ENCODE measurements at places on chromosomes 1 and 21.

- no peak for DNase-seq
These were observed at the start of gene ENAH for GRCh38 chr1:225652729-225653462. TSS of gene ENAH (minus strand) at chr1:225653123. CDS start at chr1:225652690, 433 bp downstream.

DNA sequence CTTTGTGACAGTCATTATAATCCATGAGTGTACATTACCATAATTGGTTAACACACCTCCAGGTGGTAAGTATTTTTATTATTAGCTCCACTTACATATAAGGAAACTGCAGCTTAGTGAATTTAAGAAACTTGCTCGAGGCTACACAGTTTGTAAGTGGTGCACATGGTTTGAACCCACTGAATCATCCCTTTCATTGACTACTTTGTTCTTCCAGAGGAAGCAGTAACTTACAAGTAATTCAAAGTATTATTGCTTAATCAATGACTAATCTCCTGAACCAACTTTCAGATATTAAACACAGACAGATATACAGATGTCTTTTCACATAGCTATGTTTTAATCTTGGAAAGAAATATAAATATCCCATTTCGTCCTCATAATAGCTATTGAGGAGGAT lies 18.7 kb upstream of the CLDN8 start:
- DNase-seq: no peak

DNA sequence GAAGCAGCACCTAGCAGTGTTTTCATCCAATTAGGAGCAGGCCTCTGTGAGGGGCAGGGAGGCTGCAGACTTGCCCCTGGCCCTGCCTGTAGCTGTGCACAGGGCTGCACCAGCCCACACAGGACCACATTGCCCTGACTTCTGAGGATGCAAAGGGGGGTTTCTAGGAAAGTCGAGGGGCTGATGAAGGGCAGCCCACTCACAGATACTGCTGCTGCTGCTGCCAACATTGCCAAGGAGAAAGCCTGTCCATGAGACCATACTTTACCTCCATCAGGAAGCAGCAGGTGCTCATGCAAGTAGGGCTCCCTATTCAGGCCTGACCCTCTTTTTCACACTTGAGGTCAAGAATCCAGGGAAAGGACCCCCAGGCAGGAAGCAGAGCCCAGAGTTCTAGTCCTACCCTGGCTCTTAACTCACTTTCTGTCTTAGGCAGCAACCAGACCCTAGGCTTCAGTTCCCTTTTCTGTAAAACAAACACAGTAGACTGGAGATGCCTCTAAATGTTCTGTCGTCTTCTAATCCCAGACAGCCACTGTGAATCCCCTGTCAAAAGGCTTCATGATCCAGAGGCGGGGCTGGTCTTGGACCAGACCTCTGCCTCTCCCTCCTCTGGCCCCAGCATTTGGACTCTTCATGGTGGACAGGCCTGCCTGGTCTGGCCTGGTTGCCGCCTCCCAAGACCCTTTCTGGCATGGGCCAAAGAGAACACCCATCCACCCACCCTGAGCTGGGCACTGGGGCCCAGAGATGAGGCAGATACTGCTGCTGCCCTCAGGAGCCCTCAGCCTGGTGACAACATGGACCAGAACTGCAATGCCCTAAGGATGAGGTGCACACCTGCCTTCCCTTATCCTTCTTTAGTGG lies 120.2 kb downstream of the GLIS1 start:
- no peak for DNase-seq

GRCh38 chr1:45355683-45356082 lies 15.4 kb upstream of the MUTYH start:
- no peak for DNase-seq

DNA sequence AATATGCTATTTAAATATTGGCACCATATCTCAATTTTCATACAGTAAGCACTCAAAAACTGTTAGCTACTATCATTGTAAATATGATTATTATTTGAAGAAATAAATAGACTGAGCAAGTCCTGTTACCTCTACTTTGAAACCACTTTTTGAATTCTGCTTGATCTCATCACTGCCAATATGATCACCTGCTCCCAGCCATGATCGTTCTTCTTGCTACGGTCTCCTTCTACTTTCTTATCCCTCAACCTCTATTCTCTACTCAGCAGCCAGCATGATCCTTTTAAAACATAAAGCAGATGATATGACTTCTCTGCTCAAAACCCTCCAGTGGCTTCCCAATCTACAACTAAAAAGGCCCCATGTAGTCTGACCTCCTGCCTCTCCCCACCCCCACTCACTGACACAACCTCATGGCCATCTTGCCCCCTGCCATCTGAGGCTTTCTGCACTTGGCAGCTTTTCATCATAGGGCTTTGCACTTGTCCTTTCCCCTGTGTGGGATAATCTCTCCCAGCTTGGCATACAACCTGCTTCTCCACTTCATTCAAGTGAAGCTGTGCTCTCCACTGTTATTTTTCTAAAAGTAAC lies 27.2 kb downstream of the CD34 start:
- no peak for DNase-seq

GRCh38 chr21:42262831-42263231 lies 43.9 kb downstream of the ABCG1 start:
- no peak for DNase-seq

- DNase-seq: no peak
These were observed 76.9 kb downstream of the PTPN14 start for GRCh38 chr1:214474467-214474866.

DNA sequence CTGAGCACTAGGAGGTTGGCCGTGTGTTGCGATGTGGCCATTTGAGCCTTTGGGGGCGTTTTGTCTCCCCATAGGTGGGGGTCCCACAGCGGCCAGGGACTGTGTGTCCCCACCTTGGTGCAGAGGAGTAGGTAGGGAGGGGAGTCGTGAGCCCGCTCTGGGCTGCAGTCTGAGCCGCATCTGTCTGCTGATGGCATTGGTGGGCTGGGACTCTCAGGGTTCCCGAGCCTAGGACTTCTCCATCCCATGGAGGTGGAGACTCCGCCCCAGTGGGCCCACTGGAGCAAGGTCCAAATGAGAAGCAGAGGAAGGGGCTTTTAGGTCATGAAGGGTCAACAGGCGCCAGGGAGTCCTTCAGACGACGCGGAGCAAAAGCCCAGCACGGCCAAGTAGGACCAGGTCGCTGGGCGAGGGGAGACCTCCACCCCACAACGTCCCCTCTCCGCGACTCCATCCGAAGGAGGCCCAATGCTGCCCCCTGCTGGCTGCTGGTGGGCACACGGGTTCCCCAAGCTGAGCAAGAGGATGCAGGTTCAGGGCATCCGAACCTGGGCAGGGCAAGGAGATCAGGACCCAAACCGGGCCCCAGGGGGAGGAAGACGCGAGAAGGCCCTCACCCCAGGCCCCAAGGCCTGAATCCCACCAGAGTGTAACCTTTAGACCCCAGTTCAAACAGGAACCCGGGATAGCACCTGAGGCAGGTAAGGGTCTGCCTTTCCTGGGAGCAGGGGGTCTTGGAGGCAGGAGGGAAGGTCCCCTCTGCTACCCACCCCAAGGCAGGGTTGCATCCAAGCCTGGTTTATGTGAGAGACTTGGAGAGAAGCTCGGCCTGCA lies 14.9 kb downstream of the TTC34 start:
- DNase-seq: peak; percentile 35

- DNase-seq: no peak
These were observed 33.1 kb downstream of the FOXO6 start for GRCh38 chr1:41394369-41394744.

- DNase-seq: no peak
These were observed 121.4 kb downstream of the PRDM16 start for GRCh38 chr1:3190256-3191041.

DNA sequence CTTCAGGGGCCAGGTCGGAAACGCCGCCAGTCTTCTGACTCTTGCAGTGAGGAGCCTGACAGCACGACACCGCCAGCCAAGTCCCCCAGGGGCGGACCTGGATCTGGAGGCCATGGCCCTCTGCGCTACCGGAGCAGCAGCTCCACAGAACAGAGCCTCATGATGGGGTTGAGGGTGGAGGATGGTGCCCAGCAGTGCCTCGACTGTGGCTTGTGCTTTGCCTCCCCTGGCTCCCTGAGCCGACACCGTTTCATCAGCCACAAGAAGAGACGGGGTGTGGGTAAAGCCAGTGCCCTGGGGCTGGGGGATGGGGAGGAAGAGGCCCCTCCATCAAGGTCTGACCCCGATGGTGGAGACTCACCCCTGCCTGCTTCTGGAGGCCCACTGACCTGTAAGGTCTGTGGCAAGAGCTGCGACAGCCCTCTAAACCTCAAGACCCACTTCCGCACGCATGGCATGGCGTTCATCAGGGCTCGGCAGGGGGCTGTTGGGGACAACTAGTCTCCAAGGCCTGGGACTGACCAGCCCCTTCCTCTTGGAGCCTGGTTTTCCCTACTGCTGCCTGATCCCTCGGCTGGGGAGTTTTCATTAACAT lies 8.7 kb downstream of the ZNF687 start:
- DNase-seq: no peak

DNA sequence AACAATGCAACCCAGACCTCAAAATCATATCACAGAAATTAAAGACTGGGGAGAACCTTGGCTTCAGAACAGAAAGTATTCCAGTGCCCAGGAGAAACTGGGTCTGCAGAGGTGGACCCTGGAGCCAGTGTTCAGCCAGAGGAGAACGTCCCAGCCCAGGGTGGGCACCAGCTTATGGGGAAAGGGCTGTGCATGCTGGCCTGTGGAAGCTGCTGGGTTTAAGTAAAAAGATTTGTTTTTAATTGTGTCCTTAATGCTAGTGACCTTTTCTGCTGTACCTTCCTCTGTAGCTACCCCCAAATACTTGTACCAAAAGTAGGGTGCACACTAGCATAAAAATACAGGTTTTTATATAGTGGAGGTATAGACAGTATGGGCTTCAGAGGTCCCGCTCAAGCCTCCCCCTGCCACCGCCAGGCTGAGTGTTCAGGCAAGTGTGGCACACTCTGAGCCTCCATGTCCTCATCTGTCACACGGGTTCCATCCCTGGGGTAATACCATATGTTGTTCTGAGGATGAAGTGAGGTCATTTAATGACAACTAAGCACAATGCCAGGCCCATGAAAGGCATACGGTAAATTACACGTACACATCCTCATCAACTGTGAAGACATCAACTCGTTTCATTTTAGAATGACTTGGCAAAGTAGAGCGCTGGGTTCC lies 47.0 kb downstream of the SLC37A1 start:
- no peak for DNase-seq

- no peak for DNase-seq
These were observed 6.1 kb upstream of the RNF223 start for GRCh38 chr1:1080122-1080757.

DNA sequence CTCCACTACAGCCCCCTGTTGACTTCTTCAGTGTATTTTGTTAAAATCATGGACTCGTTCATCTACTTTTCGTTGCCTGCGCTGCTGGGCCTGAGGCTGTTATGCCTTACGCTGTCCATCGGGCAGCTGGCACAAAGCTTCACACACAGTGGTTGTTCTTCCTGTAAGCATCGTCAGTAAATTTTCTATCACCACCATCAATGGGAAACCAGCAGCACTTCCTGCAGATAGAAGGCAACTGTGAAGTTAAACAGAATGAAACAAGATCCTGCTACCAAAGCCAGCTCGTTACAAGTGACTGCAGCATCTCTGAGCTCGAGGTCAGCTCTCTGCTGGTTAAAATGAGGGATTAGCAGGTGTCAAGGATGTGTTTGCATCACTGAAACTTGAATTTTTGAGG lies 21.9 kb upstream of the PADI6 start:
- DNase-seq: no peak

- no peak for DNase-seq
These were observed 19.7 kb upstream of the RNU1-4 start for GRCh38 chr1:16720351-16721223.

DNA sequence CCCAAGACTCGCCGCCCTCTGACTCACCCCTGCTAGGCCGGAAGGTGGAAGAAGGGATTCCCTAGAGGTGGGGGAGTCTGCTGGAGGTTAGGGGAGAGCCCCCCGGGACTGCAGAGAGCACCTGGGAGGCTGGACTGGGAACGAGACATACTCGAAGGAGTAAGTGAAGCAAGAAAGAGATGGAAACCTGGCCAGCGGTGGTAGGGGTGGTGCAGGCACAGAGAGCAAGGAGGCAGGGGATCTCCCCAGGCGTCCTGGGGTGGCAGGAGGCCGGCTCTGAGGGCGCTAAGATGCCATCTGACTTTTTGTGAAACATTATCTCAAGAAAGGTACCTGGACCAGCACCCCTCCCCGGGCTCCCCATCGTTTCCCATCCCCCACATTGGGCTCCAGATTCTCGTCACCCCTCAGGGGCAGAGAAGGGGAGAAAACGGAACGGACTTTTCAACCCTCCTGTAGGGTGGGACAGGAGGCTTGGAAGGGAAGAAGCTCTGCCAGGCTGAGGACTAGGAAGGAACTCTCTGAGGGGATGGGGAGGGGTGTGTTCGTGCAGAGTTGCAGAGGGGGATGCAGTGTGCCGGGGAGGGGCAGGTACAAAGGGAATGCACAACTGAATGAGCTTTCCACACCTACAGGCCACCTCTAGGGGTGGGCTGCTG lies 708 bp downstream of the CHRNB2 start:
- no peak for DNase-seq

DNA sequence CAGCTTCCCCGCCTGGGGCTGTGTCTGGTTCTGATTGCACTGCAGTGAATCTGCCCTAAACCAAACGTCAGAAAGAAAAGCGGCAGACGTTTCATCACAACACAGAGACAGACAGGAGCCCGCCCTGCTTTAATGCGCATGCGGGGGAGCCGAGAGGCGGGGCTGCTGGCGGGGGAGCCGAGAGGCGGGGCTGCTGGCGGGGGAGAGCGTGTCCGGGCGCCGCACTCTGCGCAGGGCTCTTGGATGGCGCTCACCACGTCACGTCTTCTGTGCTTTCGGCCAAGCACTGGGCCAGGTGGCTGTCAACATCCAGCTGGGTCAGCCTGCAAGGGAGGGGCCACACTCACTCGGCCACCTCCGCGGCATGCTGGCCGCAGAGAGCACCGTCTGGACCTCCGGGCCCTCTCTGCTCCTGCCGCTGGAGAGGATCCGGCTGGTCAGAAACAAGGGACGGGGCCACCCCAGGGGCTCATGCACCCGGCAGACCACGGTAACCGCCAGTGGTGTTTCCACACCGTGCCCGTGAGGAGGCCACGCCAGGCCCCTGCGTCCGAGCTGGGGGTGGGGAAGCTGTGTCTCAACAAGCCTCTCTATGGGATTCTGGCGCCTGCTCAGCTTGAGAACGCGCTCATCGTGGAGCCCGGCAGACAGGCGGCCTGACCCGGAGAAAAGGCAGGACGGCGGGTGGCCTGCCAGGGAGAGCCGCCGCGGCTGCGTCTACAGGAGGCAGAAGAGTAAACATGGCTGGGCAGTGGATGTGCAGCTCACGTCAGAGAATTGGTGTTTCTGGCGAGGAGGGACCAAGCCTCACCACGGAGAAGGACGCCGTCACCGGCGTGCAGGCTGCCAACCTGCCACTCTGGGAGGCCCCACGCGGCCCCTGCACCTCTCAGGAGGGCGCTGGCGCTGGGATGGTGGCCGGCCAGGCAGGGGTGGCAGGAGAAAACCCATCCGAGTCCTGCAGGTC lies 4.8 kb downstream of the FAAP20 start:
- peak; percentile 69 for DNase-seq
